Activated CD4-positive, alpha-beta T cell treated with anti-CD3 and anti-CD28 coated beads, Interleukin-2, amount 50 U/mL, for 24 hours (primary cell): ENCODE measurements at places on chromosomes 4 and X.

- DNase-seq = no peak
Observed at GRCh38 chr4:40656201-40656863, 26.7 kb upstream of the RBM47 start.

DNA sequence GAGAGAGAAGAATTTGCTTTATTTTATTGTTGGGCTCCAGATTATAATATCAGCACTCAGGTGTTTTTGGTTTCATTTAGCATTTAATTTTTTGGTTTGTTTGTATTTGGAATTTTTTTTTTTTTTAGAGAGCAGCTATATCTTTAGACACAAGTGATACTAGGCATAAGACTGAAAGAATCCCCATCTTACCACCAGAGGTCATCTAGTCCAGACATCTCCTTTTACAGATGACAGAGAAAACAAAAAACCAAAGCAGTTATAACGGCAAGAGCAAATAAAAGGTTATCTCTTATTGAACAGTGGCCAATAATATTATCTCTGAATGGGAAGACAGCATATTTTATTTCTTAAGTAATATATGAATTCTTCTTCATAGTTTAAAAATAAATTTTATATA lies 22.8 kb downstream of the USP38 start:
- DNase-seq = no peak

DNA sequence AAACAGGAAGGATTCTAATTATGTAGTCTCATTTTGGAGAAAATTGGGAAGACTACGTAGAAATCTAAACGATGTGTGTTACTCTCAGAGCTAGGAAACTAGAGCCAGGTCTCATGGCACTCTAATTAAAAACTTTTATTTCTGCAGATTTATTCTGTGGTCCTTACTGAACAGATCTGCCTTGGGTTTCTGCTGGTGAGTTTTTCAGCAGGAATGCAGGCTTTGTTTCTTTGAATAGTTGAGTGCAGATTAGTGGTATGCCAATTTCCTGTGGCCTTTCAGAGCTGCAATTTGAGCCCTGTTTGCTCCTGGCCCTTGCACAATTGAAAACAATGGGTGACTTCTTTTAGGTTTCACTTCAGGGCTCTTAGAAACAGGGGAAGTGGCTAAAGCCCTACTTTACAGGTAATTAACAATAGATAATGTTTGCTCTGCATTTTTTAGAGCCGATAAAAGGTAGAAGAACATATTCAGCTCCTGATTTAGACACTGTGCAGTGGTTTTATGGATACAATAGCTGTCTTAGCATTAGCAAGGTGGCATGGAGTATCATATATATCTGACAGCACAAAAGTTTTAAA lies 21.8 kb downstream of the SPRY1 start:
- no peak for DNase-seq

GRCh38 chrX:153564047-153564606 lies 34.8 kb downstream of the CCNQ start:
- DNase-seq = no peak

GRCh38 chr4:77697860-77698590 lies 92.4 kb downstream of the CXCL13 start:
- no peak for DNase-seq

DNA sequence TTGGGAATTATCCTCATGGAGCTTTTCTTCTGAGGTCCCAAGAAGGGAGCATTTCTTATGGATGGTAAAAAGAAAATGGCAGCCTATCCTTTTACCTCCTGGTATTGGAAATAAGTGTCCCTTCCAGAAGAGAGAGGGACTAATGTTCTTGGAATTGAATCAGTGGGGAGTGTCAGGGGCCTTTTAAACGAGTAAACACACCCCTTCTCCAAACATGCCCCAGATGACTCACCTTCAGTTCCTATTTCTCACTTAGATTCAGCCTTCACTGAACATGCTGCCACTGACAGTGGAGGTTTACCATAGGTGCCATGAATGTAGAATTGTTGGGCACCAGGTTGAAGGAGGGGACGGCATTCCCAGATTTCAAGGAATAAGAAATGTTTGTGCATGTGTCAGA lies 19.0 kb downstream of the MAGEC2 start:
- no peak for DNase-seq

- DNase-seq = no peak
Observed at GRCh38 chr4:96983830-96984229, 1143.9 kb downstream of the PDHA2 start.

DNA sequence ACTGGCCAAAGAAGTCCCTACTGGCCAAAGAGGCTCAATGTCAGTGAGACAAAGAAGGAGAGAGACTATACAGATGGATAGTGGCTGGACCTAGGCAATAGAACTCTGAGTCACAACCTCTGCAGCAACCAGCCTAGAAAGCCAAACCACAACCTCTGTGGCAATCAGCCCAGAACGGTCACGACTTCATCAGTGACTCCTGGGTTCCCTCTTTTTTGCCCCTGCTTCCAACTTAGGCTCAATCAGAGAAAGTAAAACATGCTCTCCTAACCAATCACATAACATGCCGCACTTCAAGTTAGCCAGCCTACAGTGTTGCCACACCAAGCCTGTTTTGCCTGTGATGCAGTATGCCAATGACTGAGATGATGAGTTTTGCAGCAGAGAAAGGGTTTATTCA lies 203.4 kb downstream of the ANAPC10 start:
- DNase-seq = no peak

GRCh38 chr4:139609647-139610046 lies 53.6 kb upstream of the SETD7 start:
- no peak for DNase-seq

- no peak for DNase-seq
Observed at GRCh38 chrX:9656277-9656676, 109.4 kb downstream of the GPR143 start.

- DNase-seq = no peak
Observed at GRCh38 chrX:73390628-73391567, 56.0 kb upstream of the CDX4 start.

DNA sequence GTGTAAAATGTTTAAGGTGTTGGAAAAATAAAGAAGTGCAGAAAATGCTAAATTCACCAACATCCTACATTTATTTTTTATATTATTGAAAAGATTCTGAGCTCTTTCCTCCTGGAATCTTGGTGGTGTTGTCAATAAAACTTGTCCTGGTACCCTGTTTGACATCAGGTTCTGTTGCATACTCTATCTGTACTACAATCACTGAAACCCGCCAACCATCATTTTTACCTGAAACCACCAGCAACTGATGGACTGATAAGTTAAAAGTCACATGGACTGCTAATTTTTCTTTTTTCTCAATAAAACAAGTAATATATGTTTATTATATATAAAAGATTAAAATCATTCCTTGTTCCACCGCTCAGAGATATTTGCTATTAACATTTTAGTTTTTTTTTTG lies 23.4 kb downstream of the STAP1 start:
- no peak for DNase-seq

- DNase-seq = no peak
Observed at GRCh38 chr4:120144634-120145033, 78.0 kb upstream of the MAD2L1 start.

GRCh38 chr4:152346979-152347378 lies 188.9 kb downstream of the FBXW7 start:
- no peak for DNase-seq

- peak; percentile 0 for DNase-seq
Observed at GRCh38 chr4:124262211-124263179, 450.0 kb downstream of the ANKRD50 start.

DNA sequence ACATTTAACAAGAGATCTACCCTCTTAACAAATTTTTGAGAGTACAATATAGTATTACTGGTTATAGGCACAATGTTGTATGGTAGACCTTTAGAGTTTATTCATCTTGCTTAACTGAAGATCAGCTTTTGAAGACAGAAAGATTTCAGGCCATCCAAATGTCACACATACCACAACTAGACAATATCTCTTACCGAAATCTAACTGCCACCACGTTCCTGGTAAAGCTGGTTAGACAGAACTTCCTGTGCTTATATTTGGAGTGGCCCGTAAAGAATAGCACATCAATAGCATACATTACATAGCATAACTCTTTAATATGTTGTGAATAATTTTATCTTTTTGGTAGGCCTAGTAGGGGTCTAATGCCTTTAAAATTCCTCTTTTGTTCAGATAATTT lies 29.8 kb upstream of the ARHGEF6 start:
- no peak for DNase-seq

DNA sequence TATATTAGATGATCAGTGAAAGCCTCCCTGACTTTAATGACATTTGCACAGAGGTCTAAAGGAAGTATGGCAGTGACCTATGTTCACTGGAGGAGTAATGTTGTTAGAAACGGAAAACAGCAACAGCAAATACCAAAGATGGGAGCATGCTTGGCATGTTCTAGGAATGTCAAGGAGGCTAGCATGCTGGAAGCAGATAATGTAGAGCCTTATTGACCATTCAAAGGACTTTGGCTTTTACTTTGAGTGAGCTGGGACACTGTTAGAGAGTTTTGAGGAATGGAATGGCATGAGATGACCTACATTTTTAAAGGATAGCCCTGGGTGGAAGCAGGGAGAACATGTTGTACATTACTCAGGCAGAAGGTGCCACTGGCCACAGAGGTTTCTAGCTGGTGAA lies 6.0 kb downstream of the RPA4 start:
- no peak for DNase-seq

- DNase-seq = no peak
Observed at GRCh38 chr4:85005865-85006377, 39.4 kb upstream of the WDFY3 start.
